Muscle of leg (tissue), 16 donors: ENCODE measurements at places on chromosomes 12 and 14.
A peak's percentile ranks its signal among the peaks of the same experiment; 100 is the strongest.

GRCh38 chr14:70916799-70917198, 9.5 kb downstream of the PCNX1 start:
- no peak for DNase-seq

DNA sequence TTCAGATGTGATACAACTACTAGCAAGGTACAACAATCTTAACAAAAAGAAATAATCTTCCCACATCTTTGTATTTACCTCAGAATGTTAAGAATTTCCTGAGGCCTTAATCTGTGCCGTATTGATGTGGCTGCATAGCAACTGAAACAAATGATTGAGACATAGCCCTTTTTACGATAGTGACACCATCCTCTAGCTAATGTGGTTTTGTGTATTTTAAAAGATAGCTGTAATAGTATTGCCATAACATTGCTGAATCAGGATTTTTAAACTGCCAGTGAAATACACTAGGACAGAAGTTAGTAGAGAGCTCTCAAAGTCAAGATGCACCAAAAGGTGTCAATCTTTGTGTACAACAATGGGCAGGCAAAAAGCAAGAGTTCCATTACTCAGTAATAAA, 11.9 kb downstream of the NPAS3 start:
- no peak for DNase-seq

- no peak for DNase-seq
Measured at GRCh38 chr14:22506778-22507351, 82.2 kb downstream of the DAD1 start.

GRCh38 chr12:122987086-122987951, 6.8 kb downstream of the ARL6IP4 start:
- no peak for DNase-seq

DNA sequence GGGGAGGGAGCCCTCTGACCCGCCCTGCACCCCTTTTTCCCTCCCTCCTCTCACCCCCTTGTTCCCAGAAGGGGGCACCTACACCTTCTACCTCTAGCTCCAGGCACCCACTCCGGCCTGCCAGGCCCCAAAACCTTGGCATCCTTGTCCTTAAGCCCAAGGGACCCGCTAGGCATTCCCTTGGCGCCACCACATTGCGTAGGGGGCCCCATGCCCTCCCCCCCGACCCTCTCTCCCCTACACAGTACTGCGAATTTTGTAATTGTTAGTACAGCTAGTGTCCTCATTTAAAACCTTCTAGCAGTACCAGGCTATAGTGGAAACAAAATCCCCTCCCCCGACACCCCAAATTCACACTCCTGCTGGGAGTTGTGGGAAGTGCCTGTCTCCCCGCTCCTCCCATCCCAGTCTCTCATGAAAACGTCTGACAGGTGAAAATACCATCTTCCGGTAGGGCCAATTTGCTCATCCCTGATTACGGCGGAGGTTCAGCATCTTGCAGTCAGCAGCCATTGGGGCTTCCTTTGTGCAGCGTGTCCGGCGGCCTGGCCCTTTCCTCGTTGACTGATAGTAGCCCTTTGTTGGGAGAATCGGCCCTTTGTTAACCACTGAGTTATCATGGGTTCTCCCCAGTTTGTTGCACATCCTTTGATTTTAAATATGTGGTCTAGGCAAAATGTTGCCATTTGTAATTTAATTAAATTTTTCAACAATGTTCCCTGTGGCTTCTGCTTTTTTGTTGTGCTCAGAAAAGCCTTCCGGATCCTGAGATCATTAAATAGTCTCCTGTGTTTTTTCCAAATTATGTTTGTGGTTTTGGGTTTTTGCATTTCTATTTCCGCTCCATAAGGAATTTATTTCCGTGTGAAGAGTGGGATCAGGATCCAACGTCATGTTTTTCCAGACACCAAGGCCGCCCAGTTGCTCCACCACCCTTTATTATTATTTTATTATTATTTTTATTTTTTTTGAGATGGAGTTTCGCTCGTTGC, 7.9 kb upstream of the CEP170B start:
- DNase-seq, result no peak

DNA sequence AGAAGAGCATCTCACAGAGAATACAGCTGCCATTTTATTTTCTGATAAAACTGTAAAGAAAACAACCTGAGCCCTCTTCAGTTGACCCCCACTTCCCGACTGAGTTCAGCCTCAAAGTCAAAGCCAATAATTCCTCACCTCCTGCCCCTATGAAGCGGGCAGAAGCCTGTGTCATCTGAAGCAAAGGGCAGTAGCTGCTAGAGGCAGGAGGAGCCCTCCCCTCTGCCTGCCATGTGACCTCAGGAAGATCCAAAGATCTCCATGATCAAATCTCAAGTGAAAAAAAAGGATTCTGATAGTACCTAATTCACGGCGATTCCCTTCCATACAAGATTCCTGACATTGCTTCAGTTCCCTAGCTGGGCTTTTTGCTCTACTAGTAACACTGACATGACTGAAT, 223.1 kb upstream of the CAND1 start:
- DNase-seq, result no peak

DNA sequence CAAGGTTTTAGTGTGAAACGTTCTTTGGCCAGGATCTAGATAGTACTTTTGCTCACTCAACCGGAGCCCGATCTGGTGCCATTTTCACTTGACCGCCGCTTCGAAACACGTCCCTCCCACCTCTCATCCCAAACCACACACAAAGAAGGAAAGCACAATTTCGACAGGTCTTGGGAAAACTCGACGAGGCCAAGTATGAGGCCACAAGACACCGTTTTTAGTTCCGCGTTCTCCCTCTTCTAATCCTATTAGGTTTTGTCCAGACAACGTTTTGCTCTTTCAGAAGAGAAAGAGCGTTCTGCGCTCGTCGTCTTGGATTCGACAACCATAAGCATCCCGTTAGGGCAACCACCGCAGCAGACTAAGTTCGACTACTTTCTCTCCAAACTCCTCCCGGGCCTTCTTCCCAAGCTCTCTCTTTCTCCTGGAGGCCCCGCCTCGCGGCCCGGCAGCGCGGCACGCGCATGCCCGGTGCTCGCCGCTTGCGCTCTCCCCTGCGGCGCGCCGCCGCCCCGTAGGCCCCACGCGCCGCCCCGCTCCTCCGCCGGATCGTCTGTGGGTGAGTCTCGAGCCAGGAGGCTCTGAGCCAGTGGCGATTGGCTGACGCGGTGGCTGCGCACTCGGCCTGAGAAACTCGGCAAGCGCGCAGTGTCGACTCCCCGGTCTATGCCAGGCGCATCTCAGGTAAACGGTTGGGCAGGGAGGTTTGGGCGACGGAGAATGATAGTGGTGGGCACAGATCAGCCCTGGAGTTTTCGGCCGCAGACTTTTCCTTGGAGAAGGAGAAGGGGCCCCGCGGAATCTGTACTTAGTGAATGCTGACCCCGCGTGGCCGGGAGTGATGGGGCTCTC, at the start of gene MIPOL1:
Gene MIPOL1 (plus strand): TSS at position 517 of the 852 bp plus-strand sequence. CDS start 49,952 bp downstream, outside the sequence.
- peak; percentile 94 for DNase-seq

DNA sequence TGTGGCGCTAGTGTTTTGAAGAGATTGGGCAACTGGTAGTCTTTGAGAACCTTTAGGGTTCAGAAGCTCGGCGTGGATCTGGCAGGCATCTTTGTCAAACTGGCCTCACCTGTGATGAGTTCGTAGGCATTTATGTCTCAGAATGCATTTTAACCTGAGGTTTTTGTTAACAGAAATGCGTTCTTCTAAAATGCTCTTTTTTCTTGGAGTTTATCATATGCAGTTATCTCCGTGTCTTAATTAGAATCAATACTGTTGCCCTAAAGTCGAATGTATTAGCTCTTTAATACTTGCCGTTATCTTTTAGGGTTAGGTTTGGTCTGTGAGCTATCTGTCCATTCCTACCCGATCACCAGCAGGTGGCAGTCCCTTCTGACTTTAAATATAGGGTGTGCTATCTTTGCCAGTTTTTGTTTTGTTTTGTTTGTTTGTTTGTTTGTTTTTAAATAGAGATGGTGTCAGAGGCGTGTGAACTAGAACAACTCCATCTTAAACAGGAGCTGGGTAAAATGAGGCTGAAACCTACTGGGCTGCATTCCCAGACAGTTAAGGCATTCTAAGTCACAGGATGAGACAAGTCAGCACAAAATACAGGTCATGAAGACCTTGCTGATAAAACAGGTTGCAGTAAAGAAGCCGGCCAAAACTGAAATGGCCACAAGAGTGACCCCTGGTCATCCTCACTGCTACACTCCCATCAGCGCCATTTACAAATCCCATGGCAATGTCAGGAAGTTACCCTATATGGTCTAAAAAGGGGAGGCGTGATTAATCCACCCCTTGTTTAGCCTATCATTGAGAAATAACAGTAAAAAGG, 1.4 kb downstream of the ATF1 start:
- peak; percentile 68 for DNase-seq
